Aorta (tissue), 5 donors: ENCODE measurements at places on chromosomes 16 and 17.

GRCh38 chr16:50302472-50303005 is 36.2 kb downstream of the ADCY7 start:
- peak; percentile 34 for DNase-seq

DNA sequence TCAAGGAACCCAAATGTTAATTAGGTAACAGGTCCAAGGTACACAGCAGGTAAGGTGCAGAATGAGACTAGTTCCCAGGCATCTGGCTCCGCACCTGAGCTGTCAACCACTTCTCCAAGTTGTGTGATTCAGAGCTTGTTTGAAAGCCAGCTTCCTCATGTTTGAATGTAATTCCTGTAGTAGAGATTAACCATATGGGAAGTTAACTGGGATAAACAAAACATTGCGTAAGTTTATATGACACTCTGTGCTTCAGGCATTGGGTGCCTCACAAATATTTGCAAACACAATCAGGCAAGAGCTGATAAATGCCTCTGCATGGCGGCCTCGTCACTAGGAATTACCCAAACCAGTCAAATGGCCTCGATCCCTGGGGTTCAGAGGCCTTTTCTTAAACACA is 27.9 kb upstream of the CPHXL start:
- no peak for DNase-seq

DNA sequence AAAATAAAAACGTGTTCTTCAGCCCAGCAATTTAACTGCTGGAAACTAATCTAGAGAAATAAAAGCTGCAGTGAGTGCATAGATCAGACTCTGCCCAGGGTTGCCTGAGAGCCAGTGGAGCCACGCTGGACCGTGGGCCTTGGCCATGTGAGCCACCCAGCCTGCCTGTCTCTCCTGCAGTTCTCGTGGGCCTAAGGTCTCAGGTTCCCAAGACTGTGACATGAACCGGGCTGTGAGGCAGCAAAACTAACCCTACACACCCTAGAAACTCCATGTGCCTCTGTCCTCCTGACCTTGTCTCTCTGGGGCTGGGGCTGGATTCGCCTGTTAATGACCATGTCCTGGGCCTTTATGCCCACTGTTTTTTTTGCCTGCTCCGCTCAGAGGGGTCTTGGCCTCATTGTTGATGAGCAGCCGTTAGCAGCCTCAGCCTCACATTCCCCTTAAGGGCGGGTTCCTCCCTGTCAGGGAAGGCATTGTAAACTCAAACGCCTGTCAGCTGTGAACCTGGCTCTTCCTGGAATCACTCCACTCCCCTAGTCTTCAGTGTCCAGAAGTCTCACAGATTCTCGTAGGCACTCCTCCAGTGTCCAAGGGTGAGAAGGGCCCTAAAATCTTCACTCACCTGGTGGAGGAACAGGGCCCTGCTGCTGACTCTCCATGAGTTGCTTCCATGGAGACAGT is 16.9 kb downstream of the C16orf90 start:
- DNase-seq, result no peak

- no peak for DNase-seq
Observed at GRCh38 chr17:28737316-28737715, 6.5 kb upstream of the TRAF4 start.

- DNase-seq, result peak; percentile 85
Observed at GRCh38 chr16:56610017-56610608, 1.7 kb downstream of the MT2A start.

- DNase-seq, result peak; percentile 74
Observed at GRCh38 chr16:85126705-85127378, 14.6 kb upstream of the CIBAR2 start.

- DNase-seq, result no peak
Observed at GRCh38 chr17:2137342-2138098, 82.6 kb downstream of the HIC1 start.

- DNase-seq, result no peak
Observed at GRCh38 chr17:82244413-82245133, 15.7 kb downstream of the SLC16A3 start.

GRCh38 chr16:19588661-19589060 is 33.2 kb downstream of the VPS35L start:
- no peak for DNase-seq

- DNase-seq, result no peak
Observed at GRCh38 chr17:70307430-70308225, 138.3 kb downstream of the KCNJ2 start.

GRCh38 chr17:68461122-68461539 is 3.8 kb upstream of the WIPI1 start:
- DNase-seq, result no peak

GRCh38 chr17:20074001-20074400 is 64.8 kb downstream of the SPECC1 start:
- no peak for DNase-seq

DNA sequence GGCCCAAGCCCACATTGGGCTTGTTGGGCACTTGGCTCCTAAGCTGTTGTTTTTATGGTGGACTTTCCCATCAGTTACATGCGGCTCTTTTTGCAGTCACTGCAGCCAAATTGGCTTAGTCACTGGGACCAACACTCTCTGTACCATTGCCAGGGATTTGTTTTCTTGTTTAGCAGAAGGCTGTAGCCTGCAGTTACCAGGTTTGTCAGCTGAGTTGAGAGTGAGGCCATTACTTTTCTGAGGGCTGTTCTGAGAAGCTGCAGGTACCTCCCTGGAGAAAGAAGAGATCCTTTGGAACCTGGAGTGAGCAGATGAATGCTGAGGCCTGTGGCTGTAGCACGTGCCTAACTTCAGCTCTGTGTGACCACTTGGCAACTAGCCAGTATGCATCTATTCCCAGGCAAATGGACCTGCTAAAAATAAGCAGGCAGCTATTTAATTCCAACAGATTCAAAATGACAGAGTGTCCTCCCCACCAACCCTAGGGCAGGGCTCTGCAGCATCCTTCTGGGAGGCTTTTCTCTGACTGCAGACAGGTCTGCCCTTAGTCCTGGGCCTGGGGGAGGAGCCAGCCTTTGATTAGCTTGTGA is 12.9 kb downstream of the AKAP1 start:
- DNase-seq, result no peak

- DNase-seq, result peak; percentile 32
Observed at GRCh38 chr17:65547253-65547670, 14.2 kb downstream of the AXIN2 start.

- no peak for DNase-seq
Observed at GRCh38 chr16:81574168-81574567, 129.6 kb downstream of the CMIP start.

GRCh38 chr17:65790241-65790640 is 228.8 kb upstream of the AXIN2 start:
- DNase-seq, result no peak

GRCh38 chr17:4159761-4160160 is 16.8 kb downstream of the CYB5D2 start:
- no peak for DNase-seq

GRCh38 chr17:80696964-80697363 is 152.3 kb downstream of the RPTOR start:
- no peak for DNase-seq

GRCh38 chr16:57264381-57264780 is 19.3 kb downstream of the ARL2BP start:
- peak; percentile 25 for DNase-seq

- no peak for DNase-seq
Observed at GRCh38 chr16:74726716-74727115, 26.1 kb upstream of the MLKL start.

- DNase-seq, result no peak
Observed at GRCh38 chr17:74362069-74362405, 369 bp upstream of the BTBD17 start.

DNA sequence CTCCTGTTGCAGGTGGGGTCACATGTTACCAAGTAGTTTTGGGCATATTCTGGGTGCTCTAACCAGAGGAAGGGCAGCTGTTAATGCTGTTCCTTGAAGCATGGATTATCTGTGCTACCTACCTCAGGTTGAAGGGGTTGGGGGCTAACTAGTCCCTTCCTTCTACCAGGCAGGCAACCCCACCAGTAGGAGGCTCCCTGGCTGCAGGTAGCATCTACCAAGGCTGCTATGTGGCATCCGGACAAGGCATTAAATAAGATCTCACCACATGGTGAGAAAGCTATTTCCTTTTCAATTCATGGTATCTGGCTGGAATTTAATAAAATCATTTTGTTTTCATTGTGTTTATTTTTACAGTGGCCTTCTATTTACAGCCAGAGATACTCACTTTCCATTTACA is 62.5 kb downstream of the CACNG3 start:
- no peak for DNase-seq

- peak; percentile 1 for DNase-seq
Observed at GRCh38 chr16:27924411-27925118, 138.9 kb downstream of the GSG1L start.

DNA sequence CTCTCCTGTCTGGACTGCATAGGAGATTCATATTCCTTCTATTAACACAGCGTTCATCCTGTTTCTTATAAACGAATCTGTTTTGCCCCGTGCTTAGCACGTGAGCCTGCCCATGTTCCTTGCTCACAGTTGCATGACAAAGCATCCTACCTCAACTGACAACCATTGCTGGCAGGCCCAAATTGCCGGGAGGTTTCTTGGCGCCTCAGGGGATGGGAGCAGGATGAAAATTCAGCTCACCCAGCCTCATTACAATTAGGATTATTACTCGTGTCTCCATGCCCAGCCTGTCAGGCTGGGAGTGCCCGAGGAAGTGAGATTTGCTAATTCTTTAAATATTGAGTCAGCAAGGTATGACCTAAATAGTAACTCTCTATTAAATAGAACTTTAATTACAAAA is 36.7 kb upstream of the HELZ start:
- DNase-seq, result no peak

- no peak for DNase-seq
Observed at GRCh38 chr16:49951574-49952195, 73.3 kb upstream of the CNEP1R1 start.

DNA sequence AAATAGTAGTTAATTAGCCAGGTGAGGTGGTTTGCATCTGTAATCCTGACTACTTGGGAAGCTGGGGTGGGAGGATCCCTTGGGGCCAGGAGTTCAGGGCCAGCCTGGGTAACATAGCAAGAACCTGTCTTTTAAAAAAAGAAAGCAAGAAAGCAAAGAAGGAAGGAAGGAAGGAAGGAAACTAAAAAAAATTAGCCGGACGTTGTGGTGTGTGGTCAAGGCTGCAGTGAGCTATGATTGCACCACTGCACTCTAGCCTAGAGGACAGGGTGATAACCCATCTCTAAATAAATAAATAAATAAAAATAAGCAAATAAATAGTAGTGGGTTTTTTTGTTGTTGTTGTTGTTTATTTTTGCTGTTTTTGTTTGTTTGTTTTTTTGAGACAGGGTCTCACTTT is 39.3 kb upstream of the MAP2K6 start:
- DNase-seq, result no peak

- DNase-seq, result no peak
Observed at GRCh38 chr17:70564006-70564620, 394.8 kb downstream of the KCNJ2 start.

GRCh38 chr16:13808102-13808501 is 111.9 kb upstream of the ERCC4 start:
- DNase-seq, result no peak

GRCh38 chr17:35542990-35543389 is 5.5 kb upstream of the SLFN12L start:
- no peak for DNase-seq

DNA sequence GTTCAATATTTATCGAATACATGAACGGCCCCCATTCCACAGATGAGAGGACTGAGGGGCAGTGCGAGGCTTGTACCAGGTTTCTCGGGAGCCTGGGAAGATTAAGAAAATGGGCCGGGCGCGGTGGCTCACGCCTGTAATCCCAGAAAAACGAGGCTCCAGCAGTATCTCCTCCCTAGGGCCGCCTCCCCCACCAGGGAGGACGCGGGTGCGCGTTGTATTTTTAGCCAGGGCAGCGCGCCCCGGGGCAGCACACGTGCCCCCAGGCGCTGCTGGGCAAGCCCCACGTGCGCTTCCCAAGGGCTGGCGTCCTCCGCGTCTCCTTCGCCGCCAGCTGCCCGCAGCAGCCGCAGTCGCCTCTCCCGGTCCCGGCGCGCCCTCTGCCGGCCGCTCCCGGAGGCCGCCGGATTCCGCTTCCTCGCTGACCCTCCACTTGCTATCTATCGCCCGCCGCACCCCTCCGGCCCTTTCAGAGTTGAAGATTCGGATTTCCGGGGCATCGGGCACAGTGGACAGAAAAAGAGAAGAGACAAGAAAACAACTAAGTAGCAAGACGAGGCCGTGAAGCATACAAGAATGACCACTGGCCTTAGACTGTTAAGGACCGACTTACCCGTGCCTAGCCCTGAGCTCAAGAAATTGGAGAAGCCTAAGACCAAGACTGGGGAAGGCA is 1.9 kb upstream of the YBX2 start:
- peak; percentile 88 for DNase-seq

- no peak for DNase-seq
Observed at GRCh38 chr16:82265809-82266208, 95.8 kb upstream of the MPHOSPH6 start.

DNA sequence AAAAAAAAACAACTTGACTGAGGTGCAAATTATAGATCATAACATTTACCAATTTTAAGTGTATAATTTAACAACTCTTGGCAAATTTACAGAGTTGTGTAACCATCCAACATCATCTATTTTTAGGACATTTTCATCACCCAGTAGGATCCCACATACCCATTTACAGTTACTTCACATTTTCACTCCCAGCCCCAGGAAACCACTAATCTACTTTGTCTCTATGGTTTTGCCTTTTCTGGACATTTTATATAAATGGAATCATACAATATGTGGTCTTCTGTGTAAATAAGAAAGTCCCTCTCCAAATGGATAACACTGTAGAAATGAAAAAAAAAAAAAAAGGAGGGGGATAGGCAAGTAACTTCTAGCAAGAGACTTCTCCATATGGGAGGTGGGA is 26.1 kb upstream of the XYLT1 start:
- DNase-seq, result no peak
